ENCODE measurements at places on chromosomes 13 and 19.

- no peak for DNase-seq
These were observed 1.8 kb downstream of the LRG1 start for GRCh38 chr19:4537953-4538600.

- DNase-seq, result peak; percentile 59
These were observed 13.8 kb downstream of the ATP12A start for GRCh38 chr13:24693862-24694471.

DNA sequence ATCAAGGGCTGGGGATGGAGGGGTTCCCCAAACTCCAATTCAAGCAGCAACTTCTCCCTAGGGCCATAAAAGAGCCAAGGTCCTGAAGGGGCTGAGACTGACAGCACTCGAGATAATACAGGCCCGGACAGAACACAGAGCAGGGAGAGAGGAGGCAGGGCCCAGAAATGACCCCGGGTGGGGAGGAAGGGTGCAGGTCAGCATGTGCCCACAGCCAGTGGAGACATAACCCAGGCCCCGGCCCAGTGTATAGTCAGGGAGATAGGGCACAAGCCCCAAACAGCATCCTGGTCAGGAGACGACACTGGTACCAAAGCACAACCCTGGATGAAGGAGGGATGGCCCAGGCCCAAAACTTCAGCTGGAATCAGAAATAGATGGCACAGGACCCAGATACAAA is 28.6 kb upstream of the ATP1A3 start:
- no peak for DNase-seq

GRCh38 chr13:85216576-85216975 is 582.6 kb downstream of the SLITRK6 start:
- DNase-seq, result no peak

- DNase-seq, result peak; percentile 95
These were observed 3.6 kb downstream of the LGALS7 start for GRCh38 chr19:38769635-38770211.

DNA sequence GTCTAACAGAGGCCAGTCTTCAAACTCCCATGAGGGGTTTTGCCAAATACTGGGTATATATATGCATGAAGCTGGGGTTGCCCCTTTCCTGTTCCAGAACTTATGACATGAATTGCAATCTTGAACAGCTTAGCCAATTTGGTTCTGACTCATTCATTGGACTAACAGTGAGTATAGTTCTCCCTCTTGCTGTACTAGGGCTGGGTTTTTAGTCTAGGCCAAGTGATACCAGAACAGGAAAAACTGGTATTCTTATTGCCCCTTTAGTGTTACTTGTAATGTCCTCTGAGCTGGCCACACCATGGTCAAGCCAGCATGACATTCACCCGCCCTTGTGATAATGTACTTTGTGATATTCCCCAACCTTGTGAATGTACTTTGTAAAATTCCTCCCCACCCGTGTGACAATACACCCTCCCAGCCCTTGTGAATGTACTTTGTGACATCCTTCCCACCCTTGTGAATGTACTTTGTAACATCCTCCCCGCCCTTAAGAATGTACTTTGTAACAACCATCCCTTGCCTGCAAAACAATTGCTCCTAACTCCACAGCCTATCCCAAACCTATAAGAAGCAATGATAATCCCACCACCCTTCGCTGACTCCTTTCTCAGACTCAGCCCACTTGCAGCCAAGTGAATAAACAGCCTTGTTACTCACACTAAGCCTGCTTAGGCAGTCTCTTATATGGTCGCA is 26.9 kb downstream of the ZNF846 start:
- DNase-seq, result no peak

GRCh38 chr19:13078897-13079541 is 23.6 kb downstream of the LYL1 start:
- DNase-seq, result no peak

DNA sequence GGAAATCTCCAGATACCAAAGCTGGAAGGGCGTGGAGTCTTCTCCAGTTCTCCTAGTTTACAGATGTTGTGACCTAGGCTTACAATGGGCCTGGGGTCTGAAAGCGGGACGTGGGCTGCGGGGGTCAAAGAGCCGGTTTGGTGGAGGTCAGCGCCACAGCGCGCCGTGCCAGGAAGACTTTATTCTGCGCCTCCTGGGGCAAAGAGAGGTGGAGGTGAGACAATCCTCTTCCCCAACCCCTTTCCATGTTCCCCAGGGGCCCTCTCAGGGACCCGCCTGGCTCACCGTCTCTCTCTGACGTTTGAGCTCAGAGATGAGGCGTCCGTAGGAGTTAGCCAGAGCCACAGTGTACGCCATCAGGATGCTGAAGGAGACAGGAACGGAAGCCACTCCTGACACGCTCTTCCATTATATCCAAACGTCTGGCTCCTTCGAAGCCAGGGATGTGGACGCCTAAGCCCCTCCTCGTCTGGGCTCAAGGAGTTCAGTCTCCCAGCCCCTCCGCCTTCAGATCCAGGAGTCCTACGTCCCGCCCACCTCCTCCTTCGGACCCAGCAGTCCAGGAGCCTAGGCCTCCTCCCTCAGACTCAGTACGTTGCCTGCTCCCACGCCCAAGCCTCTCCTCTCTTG is 776 bp upstream of the LENG1 start:
- no peak for DNase-seq

DNA sequence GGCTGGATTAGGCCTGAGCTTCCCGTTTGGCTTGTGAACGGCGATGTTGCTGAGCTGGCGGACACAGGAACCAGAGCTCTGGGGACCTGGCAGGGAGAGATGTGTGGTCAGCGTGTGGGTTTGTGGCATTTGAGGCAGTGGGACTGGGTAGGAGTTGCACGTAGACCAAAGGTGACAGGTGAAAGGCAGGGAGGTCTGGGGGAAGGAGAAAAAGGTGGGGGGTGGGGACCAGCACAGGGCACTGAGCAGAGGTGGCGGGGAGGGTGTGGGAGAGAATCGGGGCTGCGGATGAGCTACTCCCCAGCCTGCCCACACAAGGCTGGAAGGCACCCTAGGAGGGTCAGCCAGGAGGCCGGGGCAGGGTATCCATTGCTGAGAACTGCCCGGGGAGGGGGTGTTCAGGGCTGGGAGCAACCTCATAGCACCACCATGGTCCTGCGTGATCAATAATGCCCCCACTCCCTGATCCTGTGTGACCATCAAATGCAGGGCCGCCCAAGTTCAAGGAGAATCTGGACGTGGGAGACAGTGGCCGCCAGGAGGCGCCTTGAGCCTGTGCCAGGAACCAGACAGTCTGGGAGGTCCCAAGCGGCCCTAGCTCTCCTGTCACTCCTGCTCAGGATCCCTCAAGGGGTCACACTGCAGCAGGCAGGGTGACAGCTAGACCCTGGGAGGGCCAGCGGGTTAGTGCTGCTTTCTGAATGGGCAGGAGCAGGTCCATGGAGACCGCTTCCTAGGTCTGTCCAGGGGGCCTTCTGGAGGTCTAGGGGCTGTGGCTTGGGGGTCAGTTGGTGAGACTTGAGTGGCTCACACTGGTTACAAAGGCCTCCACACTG is 12.8 kb upstream of the SELENOW start:
- peak; percentile 67 for DNase-seq

DNA sequence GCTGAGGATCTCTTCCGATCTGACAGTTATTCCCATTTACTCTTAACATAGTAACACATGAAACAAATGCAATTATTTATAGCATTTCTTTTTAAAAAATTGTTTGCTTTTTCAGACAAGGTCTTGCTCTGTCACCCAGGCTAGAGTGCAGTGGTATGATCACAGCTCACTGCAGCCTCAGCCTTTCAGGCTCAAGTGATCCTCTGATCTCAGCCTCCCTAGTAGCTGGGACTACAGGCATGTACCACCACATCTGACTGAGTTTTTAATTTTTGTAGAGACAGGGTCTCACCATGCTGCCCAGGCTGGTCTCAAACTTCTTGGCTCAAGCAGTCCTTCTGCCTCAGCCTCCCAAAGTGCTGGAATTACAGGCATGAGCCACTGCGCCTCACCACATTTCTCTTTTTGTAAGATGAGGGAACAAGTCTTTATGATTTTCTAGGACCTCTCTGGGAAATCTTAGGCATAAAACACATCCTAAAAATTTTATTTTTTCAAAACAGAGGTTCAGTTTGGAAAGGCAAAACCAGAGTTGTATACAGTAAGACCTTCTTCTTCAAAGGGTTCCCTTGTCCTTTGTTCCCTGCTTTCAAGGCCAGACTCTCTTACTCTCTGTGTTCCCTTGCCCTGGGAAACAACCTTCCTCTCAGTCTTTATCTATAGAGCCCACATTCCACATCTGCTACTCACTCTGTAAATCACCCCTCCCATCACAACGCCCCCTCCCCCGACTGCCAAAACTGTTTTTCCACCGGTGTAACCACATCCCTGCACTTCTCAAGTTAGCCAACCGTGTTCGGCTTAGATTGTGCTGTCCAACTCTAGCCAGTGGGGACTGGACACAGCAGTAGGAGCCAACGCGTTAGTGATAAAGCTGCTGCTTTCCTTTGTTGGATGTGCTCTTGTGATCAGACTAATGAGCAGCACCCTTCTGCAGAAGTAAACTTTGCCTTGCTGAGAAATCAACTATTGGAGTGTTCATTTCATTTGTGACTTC is 56.2 kb downstream of the DHRS12 start:
- no peak for DNase-seq

- DNase-seq, result no peak
These were observed 12.1 kb downstream of the CEBPA start for GRCh38 chr19:33290082-33290815.

DNA sequence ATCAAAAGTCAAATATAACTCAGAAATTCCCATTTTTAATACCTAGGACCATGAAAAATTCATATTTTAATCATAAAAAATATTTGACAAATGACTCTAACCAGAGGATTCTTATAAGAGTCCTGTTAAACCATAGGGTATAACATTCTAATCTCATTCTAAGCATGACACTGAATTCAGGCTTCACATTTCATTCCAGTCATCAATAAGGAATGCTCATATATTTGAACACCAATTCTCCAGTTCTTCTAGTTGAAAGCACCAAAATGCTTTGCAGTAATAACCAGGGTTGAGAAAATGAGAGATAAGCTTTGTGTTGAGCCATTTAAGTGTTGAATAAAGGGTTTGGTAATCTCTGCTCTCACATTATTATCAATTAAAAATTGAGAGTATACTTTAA is 147.5 kb downstream of the VWA8 start:
- no peak for DNase-seq

DNA sequence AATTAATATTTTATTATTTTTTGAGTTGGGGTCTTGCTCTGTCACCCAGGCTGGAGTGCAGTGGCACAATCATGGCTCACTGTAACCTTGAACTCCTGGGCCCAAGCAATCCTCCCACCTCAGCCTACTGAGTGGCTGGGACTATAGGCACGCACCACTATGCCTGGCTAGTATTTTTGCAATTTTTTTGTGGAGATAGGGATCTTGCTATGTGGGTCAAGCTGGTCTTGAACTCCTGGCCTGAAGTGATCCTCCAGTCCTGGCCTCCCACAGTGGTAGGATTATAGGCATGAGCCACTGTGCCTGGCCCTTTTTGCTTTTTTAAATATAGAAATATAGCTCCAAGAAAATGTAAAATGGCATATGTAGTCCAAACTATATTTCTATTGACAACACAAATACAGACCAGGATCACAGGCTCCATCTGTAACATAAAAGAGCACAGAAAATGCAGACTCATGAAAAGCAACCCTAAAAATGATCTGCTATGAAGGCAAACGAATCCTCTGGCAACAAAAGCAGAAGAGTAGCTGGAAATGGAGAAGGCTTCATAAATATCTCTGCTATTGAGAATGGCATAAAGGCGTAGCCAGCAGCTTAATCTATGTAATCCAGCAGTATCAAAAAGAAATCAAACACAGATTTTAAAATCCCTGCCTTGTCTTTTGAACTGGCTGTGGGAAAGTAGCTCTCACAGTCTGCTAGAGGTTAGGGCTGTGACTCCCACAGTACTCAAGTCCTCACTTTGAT is 200.6 kb downstream of the LHFPL6 start:
- DNase-seq, result no peak

DNA sequence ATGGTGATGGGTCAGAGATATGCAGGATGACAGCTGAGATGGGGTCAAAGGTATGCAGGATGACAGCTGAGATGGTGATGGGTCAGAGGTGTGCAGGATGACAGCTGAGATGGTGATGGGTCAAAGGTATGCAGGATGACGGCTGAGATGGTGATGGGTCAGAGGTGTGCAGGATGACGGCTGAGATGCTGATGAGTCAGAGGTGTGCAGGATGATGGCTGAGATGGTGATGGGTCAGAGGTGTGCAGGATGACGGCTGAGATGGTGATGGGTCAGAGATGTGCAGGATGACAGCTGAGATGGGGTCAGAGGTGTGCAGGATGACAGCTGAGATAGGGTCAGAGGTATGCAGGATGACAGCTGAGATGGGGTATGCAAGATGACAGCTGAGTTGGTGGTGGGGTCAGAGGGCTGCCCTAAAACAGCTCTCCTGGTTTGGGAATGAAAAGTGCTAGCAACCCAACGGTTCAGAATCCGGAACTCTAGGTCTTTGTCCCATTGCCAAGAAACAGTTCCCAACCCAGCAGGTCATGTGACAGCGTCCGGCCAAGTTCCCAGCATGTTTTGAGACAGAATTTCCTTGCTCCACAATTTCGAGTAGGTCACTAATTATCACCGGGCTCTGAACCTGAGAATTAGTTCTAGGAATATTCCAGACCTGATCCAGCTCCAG is 3.2 kb downstream of the SELENOW start:
- DNase-seq, result no peak

Measured in stimulated activated CD8-positive, alpha-beta memory T cell treated with anti-CD3 and anti-CD28 coated beads, Interleukin-4, amount 100 ng/mL, for 48 hours (primary cell).